GM12891 (cell line): ENCODE measurements at places on chromosomes 2 and 18.

GRCh38 chr2:43186679-43187374, 39.6 kb downstream of the ZFP36L2 start:
- DNase-seq = no peak

GRCh38 chr2:128012698-128013097, 15.2 kb downstream of the SAP130 start:
- DNase-seq = no peak

DNA sequence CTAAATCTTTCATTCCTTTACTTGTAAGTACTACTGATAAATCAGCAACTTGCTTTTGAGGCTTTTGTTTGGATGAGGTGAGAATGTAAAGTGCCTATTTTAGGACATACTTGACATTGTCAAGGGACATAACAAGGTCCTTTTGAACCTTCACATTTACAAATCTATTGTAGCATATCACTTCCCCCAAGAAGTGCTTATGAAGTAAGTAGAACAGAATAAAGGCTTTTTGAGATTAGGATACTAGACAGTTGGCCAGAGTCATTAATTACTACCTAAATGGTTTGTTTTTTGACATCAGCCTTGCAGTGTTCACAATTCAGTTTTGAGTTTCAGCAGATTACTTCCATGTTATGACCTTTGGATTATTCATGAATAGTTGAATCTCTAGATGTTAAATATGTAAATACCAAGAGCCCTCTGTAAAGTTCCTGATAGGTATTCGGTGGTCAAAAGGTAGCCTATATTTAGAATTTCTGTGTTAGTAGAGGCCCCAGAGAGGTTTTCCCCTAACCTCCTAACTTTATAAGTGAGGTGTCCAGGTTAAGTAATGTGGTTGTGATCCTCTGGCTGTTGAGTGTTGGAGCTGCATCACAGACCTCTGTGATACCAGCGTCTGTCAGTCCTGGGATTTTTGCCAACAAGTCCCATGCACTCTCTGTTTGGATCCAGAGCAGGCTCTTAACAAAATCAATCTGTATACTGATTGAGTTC, 67.2 kb downstream of the LCLAT1 start:
- no peak for DNase-seq

- DNase-seq = no peak
Measured at GRCh38 chr2:3520591-3520990, 1.3 kb upstream of the ADI1 start.

- DNase-seq = no peak
Measured at GRCh38 chr18:80204142-80204541, 43.2 kb downstream of the PARD6G start.

DNA sequence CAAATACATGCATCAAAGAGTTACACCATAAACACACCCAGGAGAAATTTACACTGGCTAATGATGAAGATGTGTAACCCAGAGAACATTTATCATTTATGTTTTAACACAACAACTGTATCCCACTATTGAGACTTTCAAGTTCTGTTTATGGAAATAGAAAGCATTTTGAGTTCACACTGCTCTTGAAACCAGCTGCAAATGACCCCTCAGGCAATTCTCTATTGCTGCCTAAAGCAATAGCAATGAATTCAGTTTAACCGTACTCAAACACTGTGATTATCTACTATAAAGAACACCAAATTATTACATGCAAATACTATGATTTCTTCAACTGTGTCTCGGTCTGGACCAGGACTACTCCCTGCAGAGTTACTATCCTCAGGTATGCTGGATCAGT, 452.7 kb upstream of the NRXN1 start:
- no peak for DNase-seq

DNA sequence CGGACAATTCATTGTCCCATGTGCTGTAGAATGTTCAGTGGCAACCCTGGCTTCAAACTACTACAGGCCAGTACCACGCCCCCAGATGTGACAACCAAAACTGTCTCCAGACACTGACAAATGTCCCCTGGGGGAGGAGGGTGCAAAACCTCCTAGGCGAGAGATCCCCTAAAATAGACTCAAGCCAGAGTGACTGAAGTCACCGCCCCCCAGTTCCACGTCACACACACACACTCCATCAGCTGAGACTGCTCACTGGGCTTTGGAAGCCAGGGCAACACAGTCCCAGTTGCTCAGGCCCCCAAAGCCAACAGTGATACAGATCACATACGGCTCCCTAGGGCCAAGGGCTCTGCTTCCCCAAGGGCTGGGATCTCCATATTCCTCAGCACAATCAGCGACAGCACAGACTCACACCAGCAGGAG, 19.1 kb downstream of the HDAC4 start:
- DNase-seq = peak; percentile 66

- DNase-seq = no peak
Measured at GRCh38 chr2:202687276-202687675, 52.5 kb downstream of the FAM117B start.

DNA sequence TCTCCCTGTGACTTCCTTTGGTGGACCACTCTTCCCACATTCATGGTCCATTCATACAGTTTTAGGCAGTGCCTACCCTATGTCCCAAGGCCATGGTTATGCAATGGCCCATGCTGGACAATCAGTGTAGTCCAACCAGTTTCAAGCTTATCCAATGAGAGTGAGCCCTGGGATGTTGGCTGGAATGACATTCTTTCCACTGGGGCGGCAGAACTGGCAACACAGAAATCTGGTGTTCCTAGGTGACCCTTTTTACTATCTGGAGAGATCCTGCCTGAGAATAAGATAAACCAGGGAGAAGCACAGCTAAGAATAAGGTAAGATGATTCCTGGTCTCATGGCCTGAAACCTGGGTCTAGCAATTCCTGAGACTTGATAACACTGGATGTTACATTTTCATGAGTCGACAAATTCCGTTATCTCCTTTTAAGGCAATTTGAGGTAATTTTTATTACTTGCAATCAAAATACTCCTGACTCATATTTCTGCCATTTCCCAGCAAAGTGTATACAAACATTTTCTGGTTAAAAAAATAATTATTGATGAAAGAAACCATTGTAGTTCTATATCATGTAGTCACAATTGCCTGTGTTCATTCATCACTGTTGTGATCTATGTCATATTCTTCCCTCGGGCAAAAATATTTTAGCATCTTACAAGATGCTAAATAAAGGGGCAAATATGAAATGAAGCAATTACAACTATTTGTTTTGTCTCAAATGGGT, 271.5 kb upstream of the LYPD1 start:
- no peak for DNase-seq

GRCh38 chr18:77733292-77733903, 483.8 kb downstream of the GALR1 start:
- no peak for DNase-seq

DNA sequence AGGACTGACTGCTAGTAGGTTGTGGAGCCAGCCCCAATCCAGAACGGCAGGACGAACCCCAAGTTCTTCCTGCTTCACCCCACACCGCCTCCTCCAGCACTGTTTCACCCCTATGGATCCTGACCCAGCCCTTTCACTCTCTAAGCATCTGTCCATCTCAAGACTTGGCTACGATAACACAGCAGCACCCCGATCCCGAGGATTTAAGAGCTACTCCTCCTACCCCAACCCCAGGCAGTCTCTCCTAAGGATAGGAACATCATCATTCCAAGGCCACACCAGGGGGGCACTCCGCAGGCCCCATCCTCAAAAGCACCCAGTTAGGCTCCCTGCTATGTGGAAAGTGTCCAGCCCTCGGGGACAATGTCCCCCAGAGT, 645 bp downstream of the KCTD18 start:
- no peak for DNase-seq

DNA sequence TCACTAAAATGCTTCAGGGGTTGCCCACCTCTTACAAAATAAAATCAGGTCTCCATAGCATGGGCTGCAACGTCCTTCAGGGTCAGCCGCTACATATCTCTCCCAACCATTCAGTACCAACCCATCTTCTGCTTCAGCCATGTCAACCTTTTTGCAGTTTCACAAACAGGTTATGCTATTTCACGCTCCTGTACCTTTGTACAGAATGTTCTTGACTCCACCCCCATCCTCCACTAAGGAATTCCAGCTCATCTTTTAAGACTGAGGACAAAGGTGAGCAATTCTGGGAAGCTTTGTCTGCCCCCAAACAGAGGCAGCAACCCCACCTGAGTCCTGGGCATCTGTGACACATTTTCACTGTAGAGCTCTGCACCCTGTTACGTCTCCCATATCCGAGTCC, 8.8 kb upstream of the EVA1A start:
- no peak for DNase-seq

GRCh38 chr2:233919938-233920337, 2.8 kb downstream of the TRPM8 start:
- no peak for DNase-seq

GRCh38 chr2:52311862-52312261, 1279.9 kb upstream of the NRXN1 start:
- DNase-seq = no peak

DNA sequence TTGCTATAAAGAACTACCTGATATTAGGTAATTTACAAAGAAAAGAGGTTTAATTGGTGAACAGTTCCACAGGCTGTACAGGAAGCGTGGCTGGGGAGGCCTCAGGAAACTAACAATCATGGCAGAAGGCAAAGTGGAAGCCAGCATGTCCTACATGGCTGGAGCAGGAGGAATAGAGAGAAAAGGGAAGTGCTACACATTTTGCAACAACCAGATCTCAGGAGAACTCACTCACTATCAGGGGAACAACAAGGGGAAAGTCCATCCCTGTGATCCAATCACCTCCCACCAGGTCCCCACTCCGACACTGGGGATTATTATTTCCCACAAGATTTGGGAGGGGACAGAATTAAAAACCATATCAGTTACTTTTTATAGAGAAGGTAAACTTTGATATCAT, 273.5 kb upstream of the MMADHC start:
- no peak for DNase-seq

- no peak for DNase-seq
Measured at GRCh38 chr2:134272806-134273205, 18.9 kb downstream of the MGAT5 start.

GRCh38 chr2:151051574-151052220, 210.0 kb downstream of the RBM43 start:
- peak; percentile 7 for DNase-seq

DNA sequence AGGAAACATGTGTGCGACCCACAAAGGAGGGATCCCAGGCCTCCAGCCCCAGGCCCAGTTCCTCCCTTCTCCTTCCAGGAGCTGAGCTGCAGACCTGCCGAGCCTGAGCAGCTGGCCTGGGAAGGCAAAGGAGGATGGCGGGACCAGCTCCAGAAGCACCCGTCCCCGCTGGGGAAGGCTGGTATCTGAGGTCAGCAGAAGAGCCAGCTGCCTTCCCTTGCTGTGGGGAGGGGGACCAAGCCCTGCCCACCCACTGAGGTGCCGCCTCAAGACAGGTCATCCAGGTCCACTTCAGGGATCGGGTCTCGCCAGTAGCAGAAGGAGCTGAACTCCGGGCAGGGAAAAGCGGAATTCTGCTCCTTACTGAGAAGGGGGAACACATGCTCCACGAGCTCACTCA, 73.2 kb downstream of the EMILIN2 start:
- no peak for DNase-seq

DNA sequence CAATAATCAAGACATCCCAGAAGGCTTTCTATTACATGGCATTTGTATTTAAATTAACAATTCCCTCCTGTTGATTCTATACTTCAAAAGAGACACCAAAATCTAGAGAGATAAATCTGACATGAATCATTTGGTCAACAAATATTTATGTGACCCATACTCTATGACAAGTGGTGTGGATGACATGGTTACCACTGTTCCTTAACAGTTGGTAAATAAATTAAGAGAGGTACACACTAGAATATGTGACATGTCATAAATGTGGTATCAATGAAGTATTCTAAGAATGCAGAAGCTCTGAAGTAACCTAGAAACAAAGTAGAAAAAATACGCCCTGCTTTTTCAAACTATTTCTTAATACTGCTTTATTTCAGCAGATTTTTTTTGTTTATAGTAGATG, 255.4 kb downstream of the EXOC6B start:
- no peak for DNase-seq

DNA sequence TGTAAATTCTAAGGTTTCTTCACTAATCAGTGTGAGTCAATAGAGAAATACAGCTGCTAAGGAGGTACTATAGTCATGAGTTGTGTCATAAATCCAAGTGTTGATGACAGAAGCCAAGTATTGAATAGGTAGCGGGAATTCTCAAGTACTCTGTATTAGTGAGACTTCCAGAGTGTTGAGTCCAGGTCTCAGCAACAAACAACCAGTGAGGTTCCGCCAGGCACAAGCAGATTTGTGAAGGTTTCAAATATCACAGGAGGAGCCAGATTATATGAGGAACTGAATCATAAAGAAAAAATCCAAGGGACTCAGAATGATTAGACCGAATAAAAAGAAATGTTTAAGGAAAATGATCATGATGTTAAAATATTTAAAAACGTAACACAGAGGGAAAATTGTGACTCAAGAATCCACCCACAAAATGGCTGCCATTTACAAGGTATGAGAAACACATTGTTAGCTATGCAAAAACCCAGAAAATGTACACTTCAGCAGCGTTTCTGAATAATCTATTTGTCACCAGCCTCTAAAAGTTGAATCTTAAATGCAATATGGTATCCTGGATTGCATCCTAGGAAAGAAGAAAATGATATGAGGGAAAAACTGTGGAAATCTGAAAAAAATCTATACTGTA, 27.3 kb upstream of the EVA1A start:
- no peak for DNase-seq

- DNase-seq = no peak
Measured at GRCh38 chr18:53789376-53790247, 434.9 kb downstream of the MBD2 start.

DNA sequence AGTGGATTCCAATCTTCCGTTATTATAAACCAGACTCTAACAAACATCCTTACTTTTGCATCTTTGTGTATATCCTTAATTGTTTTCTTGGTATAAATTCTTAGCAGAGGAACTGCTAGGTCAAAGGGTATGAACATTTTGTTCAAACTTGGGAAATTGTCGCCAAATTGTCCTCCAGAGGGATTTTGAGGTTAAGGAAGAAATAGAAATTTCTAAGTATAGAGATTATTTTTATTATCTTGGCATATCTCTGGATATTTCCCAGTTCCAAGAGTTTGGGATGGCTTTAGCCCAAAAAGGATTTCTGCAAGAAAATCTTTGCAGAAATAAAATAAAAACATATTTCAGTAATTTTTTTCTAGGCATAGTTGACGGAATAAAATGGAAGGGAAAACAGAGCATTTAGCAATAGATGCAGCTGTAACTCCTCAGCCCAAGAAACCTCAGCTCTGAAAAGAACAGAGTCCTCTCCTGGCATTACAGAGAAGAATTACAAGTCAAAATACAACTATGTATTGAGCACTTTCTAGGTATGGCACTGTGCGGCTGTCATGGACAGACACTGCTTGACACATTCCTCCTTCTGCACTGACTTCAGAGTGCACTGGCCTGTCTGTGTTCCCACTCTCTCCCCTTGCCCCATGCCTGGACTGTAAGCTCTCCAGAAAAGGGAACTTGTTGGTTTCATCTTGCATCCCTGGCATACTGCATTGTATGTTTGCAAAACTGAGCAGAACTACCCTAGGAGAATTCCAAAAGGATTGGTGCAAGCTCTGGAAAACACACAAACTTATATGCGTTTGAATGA, 117.3 kb upstream of the STON1 start:
- DNase-seq = no peak
